GM12865 (cell line): ENCODE measurements at places on chromosomes 7 and 10.

DNA sequence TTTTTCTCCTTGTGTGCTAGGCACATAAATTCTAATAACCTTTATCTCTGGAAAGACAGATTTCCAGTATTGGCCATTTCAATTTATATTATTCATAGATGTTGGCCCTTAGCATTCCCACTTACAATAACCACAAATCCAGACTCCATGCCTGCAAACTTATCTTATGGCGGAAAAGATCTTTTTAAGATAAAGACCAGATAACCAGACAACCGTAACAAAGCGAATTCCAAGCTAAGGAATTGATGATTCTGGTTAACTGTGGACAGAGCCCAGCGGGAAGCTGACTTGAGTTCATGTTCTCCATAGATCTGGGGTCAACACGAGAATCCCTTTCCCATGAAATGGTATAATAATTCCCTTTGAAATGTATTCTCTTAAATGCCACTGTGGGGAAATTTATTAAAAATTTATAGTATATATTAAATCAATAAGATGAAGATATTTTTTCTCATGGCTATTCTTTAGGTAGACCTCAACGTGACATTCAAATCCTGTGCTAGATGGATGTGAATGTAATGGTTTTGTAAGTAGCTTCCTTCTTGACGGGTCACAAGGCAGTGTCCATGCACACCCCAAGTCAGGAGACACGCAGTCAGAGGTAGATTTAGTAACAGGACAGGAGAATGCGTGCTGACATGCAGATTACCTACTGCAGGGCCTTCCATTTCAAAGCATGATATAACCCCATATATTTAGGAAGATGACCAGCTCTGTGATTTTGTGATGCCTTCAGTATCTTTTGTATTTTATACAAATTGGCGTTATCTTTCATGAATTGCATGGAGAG is 37.7 kb upstream of the KLF6 start:
- no peak for DNase-seq

- DNase-seq, result no peak
These were observed 82.5 kb upstream of the MYO3A start for GRCh38 chr10:25851548-25851947.

DNA sequence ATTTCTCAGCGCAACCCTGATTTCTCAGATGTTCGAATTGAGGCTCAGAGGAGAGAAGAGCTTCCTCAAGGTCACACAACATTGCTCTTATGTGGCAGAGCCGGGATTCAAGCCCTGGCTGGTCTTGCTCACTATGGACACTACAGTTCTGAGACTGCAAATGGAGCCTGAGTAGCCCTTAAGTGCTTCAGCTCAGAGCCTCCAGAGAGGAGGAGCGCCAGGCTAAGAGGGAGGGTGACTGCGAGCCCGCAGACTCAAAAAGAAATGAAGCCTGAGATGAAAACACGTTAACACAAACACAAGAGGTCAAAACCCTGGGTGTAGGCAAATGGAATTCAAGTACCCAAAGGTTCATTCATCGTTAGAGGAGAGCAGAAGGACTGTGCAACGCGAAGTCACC is 13.9 kb downstream of the ARHGAP22 start:
- no peak for DNase-seq

GRCh38 chr7:99459087-99459486 is 6.9 kb downstream of the ATP5MF start:
- DNase-seq, result peak; percentile 48

GRCh38 chr7:4823441-4824119 is 38.2 kb downstream of the PAPOLB start:
- DNase-seq, result no peak

DNA sequence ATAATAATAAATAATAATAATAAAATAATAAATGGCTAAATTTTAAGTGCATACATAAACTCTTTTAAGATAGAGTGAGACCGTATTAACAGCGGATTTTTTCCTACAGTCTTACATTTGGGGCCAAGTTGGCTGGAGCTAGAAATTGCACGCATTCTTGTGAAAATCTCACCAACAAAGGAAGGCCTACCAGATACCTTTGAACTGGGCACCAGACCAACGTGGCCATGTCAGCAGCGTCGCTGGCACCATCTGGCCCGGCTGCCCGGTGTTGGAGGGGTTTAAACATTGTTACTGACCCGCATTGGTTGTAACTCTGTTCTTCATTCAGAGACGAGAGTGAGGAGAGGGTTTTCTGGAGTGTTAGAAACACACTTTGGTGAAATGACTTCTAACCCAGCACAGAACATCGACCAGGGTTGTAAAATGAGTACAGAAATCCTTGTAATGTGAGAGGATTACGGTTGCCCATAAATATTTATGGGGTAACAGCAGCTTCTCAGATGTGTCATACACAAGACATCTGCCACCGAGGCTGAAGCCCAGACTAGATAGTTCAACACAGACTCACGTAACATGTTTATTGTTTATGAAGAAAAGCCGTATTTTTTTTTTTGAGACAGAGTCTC is 34.6 kb upstream of the UNCX start:
- no peak for DNase-seq

GRCh38 chr10:57864765-57865680 is 402.7 kb downstream of the IPMK start:
- DNase-seq, result no peak

DNA sequence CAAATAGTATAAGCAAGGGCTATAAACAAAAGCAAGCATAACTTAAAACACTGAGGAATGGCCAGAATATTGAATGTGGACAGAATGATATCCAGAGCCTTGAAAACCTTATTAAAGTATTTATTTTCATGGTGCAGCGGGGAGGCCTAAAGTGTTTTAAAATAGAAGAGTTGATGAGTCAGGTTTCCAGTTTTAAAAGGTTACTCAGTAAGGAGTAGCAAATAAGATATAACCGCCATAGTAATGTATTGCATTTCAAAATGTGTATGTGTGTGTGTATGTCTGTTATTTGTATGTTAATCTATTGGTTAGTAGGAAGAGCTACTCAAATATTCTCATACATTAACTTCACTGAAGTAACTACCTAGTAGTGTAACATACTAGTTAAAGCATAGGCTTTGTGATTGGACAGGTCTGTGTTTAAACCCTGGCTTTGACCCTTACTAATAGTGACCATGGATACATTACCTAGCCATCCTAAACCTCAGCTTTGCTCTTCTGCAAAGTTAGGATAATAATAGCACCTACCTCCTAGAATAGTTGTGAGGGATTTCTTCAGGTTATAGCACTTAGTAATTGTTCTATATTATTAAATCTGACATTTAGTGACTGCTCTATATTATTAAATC is 16.9 kb downstream of the CUTC start:
- DNase-seq, result no peak

- DNase-seq, result no peak
These were observed 19.6 kb downstream of the RAB19 start for GRCh38 chr7:140423501-140423900.

GRCh38 chr10:42975558-42976340 is 101.1 kb upstream of the RET start:
- DNase-seq, result no peak
